IPS-NIHi11 (cell line): ENCODE measurements at places on chromosomes 1 and 21.

DNA sequence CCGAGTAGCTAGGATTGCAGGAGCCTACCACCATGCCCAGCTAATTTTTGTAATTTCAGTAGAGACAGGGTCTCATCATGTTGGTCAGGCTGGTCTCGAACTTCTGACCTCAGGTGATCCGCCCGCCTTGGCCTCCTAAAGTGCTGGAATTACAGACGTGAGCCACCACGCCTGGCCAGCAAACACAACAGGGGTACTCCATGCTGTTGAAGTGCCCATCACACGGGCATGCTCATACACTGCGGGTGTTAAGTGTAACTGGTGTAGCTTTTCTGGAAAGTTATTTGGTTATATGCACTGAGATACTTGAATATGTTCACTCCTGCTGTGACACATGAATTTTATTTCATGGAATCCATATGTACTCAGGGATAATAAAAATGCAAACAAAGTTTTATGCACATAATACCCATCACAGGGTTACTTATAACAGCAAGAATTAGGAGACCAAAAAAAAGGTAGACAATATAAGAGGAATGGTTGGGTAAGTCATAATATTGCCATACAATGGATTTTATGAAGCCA, 9.2 kb downstream of the SRSF4 start:
- DNase-seq, result no peak

GRCh38 chr1:155006601-155007101, 4.0 kb downstream of the ZBTB7B start:
- no peak for DNase-seq

DNA sequence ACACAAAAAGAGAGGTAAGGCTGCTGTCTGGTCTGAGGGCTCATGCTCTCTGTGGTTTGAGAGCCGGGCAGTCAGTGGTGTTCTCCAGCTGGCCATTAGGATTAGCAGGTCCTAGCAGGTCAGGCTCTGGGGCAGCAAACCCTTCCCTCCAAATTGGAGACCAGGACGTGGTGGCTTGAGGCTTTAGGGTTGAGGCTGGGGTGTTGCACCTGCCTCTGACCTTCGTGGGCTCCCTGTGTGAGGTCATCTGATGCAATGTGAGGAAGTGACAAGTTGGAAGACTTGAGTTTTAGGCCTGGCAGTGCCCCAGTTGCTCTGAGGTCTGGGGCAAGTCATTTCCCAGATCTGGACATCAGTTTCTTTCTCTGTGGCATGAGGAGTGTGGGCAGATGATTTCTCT, 24.4 kb downstream of the SZRD1 start:
- DNase-seq, result no peak

DNA sequence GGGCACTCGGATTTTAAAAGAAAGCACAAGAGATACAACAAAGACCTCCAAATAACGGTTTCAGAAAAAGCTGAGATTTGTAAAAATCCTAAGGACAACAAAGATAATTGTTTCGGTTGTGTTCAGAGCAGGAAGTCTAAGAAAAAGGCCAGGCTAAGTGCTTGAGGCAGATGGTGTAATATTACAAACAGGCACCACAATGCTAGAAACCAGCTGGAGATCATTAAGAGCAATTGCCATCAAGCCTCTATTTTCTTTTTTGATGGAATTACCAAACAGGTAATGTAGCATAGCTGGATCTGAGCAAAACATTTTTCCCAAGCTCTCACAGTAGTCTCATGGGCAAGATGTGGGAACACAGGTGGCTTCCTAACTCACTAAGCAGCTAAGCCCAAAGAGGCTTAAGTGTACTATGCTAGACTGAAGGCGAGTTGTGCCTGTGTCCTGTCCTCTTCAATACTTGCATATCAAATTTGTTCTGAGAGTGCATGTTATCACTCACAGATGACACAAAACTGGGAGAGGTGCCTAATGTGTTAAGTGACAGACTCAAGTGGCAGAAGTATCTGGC, 161.6 kb downstream of the GLUL start:
- peak; percentile 31 for DNase-seq

- no peak for DNase-seq
Measured at GRCh38 chr21:29904359-29905282, 35.2 kb downstream of the GRIK1 start.

- no peak for DNase-seq
Measured at GRCh38 chr1:21156019-21156418, 20.7 kb downstream of the EIF4G3 start.

DNA sequence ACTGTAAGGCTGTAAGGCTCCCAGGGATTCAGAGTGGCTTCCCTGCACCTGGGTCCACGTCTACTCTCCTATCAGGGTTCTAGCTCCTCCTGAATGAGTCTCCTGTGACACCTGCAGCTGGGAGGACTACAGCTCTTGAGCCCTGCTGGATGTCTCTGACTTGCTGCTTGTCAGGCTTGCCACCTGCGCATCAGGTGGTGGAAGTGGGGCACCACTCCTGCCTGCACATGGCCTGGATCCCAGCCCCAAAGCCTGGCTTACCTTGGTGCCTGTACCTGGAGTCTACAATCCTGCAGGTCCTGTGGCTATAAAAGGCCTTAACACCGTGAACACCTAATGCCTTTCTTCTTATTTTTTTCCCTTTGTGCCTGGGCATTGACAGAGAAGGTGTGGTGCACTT, 82.2 kb downstream of the FAM78B start:
- no peak for DNase-seq

- DNase-seq, result peak; percentile 81
Measured at GRCh38 chr1:152036267-152037216, at the start of gene S100A11. Gene S100A11 (minus strand): TSS chr1:152037004. CDS start chr1:152036915, 89 bp downstream.

DNA sequence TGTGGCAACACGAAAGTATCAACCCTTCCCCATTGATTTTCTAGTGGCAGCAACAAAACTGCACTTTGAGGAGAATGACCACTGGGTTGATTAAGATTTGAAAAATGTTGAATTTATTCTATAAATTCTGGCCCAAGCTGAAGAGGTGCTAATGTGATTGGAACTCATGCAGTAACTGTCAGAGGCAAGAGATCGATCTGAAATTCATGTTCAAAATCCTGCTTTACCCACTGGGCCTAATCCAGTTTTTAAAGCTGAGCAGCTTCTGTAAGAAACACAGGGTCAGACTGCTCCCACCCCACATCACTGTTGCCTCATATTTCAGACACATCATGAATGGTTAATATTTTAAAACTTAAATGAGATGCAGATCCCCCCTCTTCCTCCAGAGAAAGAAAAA, 617.5 kb upstream of the BEND5 start:
- no peak for DNase-seq

GRCh38 chr1:245310571-245311531, 156.1 kb downstream of the KIF26B start:
- peak; percentile 29 for DNase-seq

DNA sequence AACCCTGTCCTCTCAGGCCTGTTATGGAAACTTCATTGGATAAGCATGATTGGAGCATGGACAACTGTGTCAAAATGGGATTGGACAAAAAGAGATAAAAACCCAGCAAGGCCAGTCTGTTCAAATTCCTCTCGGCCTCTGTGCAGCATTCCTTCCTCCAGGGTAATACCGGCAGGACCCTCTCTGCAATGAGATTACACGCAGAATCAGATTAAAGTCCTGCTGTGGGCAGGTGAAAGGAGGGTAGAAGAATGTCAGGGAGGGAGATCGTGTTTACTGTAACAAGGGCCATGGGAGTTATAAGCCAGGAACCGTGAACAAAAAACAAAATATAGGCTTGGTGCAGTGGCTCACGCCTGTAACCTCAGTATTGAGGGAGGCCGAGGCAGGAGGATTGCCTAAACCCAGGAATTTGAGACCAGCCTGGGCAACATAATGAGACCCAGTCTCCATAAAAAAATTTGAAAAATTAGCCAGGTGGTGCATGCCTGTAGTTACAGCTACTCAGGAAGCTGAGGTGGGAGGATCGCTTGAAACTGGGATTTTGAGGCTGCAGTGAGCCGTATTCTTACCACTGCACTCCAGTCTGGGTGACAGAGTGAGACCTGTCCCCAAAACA, 5.6 kb upstream of the EFHD2 start:
- no peak for DNase-seq

DNA sequence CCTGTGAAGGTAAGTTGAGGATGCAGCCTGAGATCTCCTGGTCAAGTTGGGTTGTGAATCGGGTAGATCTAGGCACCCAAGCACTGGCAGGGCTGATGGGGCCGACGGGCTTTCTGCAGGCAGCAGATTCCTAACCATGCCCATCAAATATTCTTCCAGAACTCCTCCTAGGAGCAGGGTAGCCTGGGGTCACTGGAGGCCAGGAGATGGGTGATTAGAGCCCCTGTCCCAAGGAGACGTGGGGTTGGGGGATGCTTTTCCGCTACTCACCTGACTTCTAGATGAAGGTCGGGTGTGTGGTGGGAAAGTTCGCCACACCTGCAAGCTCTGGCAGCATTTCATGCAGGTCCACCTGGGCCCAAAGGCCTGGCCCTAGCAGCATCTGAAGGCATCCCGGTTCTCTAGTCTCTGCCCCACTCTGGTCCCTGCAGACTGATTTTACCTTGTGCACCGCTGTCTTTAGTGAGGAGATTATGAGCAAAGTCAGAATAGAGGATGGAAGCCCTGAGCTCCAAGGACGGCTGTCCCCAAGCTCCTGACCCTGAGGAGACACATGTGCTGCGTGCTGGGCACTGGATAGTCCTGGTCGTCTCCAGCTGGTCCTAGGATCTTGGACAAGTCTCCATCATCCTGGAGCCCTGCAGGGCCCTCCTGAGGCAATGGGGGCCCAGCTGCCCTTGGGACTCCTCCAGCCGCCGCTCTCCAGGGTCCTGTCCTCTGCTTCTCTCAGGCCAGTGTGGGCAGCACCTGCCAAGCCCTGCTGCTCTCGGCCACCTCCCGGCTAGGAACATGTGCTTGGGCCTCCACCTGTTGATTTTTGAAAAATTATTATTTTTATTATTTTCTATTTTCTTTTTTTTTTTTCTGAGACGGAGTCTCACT, 21.8 kb upstream of the C2CD2 start:
- DNase-seq, result peak; percentile 77

DNA sequence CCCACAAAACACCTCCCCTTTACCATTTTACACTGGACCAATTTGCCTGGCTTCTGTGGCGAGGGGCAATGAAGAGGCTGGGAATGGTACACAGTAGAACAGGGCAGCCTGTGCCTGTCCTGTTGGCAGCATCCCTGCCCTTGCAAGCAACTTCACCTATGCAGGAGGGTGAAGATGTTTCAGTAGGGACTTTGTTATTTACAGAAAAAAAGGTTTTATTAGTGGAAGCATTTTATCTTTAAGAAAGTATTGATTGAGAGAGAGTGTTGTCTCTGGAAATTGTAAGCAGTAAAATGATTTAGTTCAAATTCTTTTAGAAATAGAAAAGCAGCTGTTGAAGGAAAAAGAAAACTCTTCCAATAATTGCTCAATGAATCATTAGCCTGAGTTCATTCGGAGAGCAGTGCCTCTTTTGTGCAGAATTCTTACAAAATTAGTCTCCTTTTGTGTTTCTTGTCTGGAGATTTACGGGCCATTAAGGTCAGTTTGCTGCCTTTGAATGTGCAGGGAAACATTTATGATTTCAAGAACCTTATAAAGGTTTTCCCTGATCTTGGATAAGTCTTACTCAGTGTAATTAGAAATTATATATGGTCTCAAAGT, 49.1 kb downstream of the HHAT start:
- no peak for DNase-seq

- DNase-seq, result no peak
Measured at GRCh38 chr1:21773585-21773984, 9.4 kb downstream of the USP48 start.

- DNase-seq, result peak; percentile 65
Measured at GRCh38 chr1:13930151-13930550, 230.2 kb downstream of the PRDM2 start.

DNA sequence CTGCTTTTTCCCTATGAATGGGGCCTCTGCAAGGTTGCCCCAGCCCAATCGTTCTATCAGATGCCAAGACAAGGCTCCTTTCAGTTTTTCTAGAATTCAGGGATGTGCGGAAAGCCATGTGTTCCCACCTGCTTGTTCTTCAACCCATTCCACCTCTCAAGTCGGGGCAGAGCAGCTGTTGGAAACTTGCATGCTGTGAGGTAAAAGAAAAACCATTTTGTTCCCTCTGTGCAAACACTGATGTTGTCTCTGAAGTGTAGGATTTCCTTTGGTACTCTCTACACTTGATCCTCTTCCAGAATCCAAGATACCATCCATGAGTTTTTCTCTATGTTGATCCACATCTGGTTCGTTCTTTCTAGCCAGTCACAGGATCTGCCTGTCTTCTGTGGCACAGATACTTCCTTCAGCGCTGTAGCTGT, 7.3 kb downstream of the IER5 start:
- DNase-seq, result no peak

DNA sequence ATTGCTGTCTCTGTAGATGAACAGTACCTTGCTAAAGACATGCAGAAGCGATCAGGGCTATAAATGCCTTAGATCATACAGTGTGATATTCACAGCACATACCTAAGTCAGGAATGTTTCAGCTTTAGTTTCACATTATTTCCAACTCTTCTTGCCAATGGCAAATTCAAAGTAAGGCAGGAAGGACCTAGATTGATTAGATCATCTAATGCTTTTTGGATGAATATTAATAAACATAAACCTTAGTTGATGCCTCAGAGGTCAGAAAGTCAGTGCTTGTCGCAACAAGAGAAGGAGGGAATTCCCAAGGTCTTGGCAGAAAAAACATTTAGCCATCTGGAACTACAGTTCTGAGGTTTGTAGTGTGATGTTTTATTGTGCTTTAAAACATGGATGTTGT, 122.3 kb downstream of the TNFSF18 start:
- DNase-seq, result no peak

DNA sequence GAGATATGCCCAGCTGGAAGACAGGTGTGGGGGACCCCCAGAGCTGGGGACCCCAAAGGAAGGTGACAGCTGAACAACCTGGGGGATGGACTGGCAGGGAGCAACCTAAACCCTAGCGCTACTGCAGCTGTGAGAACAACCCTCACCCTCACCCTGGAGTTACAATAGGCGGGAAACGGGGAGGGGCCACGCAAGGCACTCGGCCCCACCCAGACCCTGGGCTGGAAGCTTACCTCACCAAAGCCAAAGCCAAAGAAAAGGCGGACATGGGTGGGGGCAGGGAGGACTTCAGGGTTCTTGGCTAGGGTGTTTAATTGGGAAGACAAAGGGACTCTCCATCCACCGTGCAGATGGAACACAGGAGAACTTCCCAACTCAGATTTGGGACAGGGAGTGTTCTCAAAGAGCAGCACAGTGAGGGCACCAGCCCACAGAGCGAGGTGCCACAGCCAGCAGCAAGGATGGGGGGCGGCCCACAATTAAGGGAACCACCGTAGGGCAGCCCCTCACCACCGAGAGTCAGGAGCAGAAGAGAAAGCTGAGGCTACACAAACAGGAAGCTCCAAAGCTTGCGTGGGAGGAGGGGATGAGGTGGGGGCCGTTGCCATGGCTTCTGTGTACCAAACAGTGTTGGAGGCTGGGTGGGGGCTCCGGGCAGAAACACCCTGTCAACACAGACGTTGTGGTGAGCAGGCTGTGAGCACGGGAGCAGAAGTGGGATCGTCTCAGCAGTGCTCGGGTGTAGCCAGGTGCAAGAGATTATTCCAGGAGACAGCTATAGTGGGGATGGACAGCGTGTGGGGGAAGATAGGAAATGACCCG, 1.9 kb downstream of the TAGLN2 start:
- peak; percentile 83 for DNase-seq

GRCh38 chr1:39084191-39084590, 58.0 kb downstream of the NDUFS5 start:
- DNase-seq, result no peak

- no peak for DNase-seq
Measured at GRCh38 chr1:15735304-15736037, 587 bp upstream of the SLC25A34 start.

- DNase-seq, result no peak
Measured at GRCh38 chr21:45354970-45355369, 50.0 kb upstream of the COL18A1 start.

GRCh38 chr1:11740258-11741192, 4.6 kb downstream of the AGTRAP start:
- DNase-seq, result no peak
